ENCODE measurements at places on chromosomes 12 and 14.

DNA sequence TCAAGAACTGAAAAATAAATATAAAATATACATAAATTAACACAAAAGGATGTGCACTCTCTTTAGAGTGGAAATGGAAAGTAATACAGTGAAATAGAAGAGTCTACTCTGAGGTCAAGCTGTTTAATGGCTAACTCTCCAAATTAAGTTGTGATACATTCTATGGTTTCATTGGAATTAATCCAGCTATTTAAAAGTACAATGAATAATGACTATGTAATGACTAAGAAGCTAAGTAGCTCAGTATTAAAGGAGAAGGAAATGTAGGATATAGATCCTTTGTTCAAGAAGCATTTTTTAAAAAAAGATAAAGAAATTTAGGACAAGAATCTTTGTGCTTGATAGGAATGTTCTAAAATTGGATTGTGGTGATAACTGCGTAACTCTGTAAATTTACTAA, 85.3 kb downstream of the LRP6 start:
- DNase-seq, result no peak

DNA sequence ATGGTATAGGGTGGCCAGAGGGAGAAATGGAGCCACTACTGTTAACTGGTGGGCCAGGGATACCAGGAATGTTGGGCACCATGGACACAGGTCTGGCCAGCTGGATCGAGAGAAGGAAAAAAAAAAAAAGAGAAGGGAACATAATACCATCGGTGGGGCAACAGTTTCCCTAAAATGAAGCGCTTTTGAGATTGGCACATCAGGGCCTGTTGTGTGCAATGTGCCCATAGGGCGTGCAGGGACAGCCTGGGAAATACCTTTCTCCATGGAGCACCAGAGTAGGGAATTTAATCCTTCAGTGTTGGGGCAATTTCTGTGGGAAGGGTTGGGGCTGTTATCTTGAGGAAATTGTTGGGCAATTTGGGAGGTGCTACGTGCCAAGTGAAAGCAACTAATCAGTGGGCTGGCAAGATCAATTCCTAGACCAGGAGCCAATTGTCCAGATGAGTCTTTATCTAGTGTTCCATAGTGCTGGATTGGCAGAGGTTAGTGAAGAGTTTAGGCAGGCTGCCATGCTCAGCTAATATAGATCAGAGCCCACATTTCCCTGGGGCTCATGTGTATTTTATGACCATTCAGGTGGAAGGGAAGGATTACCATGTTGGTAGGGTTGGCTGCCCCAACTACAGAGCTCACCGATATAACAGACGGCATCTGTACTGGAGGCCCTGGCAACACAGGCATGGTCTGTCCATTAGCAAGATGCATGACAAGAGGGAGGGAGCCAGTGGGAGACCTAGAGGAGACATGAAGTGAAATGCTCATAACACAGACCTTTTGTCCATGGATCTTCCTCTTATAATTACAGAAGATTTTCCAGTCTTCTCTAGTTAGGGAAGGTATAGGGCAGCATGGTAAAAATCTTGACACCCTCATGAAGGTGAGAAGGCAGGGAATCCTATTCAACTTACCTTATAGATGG, 25.5 kb upstream of the NPFF start:
- DNase-seq, result no peak

GRCh38 chr14:74577247-74577947, 34.6 kb downstream of the LTBP2 start:
- no peak for DNase-seq

DNA sequence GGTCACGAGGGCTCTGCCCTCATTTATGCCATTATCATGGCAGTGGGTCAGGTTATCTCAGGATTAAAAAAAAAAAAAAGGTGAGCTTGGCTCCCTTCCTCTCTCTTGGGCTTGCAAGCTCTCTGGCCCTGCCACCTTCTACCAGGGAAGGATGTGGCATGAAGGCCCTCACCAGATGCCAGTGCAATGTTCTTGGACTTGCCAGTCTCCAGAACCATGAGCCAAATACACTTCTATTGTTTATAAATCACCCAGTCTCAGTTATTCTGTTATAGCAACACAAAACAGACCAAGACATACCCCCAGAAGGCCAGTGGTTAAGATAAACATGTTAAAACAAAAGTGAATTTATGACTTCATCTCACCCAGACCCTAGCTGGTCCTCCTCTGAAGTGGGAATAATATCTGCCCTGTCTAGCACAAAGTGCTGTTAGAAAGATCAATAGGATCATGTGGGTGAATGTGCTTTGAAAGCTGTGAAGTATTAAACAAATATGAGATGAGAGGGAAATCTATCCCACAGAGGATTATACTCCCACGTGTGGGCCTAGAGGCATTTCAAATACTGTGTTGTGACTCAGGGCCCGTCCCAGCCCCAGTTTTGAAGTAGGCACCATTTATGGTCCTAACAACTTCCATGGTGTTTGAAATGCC, 88.6 kb downstream of the NINJ2 start:
- DNase-seq, result no peak

GRCh38 chr14:71541271-71541670, 391.0 kb upstream of the RGS6 start:
- no peak for DNase-seq

DNA sequence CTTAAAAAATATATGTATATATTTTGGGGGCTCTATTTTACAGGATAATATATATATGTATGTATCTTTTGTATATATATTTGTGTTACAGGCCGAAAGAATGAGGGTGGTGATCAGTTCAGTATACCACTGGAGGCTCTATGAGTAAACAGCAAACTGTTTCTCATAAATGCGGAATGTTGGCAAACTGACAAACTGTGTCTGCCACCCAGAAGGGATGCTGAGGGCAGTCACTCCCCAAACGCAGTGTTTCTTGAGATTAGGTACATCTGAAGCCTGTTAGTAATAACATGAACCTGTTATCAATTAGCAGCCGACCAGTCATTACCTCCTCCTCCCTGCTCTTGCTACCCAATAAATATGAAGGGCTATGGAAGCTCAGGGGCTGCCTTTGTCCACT, 20.8 kb downstream of the TNFAIP2 start:
- DNase-seq, result no peak

DNA sequence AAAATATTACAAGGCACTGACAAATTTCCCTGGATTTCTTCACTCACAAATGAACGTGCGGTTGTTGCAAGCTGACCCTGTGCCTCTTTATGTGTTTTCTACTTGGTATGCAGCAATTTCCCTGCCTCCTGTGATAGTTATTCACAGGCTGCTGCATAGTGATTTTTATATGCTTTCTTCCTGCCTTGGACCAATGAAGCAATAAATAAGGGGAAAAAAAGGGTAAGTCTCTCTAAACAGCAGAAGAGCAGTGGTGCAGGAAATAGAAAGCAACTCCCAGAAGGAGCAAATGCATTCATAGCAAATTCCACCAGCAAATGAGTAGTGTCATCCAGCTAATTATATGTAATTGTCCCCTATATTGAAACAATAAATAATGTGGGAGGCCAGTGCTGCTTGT, 737.9 kb downstream of the GALC start:
- DNase-seq, result no peak

DNA sequence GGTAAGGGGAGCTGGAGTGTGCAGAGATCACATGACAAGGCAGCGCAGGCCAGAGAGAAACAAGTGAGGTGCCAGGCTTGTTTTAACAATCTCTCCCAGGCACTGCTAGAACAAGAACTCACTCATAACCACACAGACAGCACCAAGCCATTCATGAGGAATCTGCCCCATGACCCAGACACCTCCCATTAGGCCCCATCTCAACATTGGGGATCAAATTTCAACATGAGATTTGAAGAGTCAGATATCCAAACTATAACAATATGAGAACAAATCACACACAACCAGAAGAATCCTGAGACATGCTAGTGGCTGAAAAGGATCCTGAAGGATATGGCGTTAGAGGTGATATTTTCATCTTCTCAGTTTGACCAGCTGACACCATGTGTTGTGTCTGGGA, 21.9 kb downstream of the OR6J1 start:
- no peak for DNase-seq

GRCh38 chr14:87966816-87967215, 26.2 kb downstream of the GALC start:
- DNase-seq, result no peak

DNA sequence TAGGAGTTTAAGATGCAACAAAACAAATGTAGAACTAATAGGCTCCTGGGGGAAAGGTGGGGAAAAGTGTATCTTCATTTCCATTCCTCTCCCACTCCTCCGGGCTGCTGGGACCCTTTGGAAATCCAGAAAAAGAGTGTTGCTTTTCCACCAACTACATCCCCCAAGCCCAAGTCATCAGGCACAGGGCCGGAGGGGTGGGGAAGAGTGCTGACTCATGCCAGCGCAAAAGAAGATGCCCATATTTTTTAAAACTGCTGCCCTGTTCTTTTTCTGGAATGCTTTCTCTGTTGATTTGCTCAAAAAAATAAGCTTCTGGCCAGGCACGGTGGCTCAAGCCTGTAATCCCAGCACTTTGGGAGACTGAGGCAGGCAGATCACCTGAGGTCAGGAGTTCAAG, 70.9 kb downstream of the TBK1 start:
- DNase-seq, result no peak

DNA sequence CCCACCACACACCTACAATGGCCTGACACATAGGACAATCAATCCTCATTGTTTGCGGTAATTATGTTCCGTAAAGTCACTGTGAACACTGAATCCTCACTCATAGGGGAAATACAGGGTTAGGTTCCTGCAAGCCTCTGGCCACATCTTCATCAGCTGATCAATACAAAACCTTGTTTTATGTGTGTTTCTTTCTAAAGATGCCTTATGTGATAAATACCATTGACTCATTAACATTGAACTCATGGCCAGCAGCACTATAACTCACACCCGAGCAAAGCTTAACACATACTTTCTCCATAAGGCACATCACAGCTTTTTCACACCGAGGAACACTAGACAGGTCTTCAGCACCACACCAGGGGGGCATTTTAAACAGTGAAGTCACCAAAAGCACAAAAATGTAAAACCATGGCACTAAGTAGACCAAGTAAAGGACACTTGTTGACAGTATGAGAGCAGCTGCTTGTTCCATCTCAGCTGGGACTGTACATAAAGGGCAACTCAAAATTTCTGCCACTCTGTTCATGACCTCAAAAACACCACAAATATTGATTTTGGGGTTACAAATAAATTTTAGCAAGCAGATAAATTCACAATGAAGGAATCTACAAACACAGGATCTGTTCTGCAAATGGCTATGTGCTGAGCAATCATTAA, 60.5 kb downstream of the ESR2 start:
- no peak for DNase-seq

- no peak for DNase-seq
Observed at GRCh38 chr14:64197996-64198395, 96.2 kb downstream of the ESR2 start.

- DNase-seq, result no peak
Observed at GRCh38 chr12:80715713-80716249, 931 bp upstream of the MYF5 start.

- DNase-seq, result no peak
Observed at GRCh38 chr12:5335069-5335468, 96.8 kb upstream of the NTF3 start.

GRCh38 chr14:87084908-87085307, 908.1 kb downstream of the GALC start:
- DNase-seq, result no peak

DNA sequence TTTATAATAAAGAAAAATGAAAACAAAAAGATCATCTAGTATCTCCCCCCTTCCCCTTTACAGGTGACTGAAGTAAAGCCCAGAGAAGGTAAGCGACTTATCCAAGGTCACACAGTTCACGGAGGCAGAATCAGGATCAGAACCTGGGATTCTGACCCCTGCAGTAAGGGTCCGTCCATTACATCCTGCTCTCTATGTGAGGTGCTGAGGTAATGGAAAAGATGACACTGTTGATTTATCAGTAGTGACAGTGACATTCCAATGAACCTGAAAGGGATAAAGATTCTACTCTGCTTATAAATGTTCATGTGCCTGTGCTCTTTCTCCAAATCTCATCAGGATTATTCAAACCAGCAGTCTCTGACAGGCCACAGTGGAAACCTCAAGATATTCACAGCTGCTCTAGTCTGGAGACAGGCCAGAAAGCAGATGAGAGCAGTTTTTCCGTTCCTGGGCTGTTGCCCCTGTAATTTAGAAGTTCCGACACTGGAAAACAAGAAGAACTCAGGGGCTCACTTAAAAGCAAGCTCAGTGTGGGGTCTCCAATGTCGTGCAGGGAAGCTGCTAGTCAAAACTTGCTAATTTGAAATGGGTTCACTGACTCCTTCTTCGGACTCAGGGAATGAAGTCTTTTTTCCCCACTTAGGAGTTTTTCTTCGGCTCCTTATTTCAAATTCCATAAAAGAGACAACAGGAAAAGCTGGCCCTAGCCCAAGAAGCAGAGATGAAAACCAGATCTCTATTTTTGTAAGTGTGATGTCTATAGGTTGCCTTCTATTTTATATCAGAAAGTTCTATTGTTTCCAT, 131.8 kb upstream of the EEA1 start:
- peak; percentile 33 for DNase-seq

- no peak for DNase-seq
Observed at GRCh38 chr14:38000340-38000739, 207.4 kb upstream of the SSTR1 start.

DNA sequence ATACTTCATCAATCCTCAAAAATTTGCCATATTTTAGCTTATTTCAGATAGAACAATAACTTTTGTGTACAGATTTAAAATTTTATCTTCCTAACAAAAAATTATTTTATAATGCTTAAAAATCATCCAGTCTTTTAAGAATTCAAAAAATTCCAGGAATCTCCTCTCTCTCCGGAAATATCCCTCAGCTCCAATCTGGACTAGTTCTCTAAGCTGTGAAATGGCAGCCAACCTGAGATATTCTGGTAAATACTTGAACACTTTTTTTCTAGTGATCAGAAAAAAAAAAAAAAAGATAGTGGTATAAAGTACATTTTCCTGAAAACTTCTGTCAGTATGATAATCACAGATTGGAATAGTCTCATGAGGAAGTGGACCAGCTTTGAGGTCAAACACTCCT, 57.6 kb downstream of the SSPN start:
- no peak for DNase-seq
